RPMI7951 (cell line): ENCODE measurements at places on chromosomes 11 and 22. TPM values are rescaled to one million over a fixed set of nuclear protein-coding genes. Genes with fewer than 3 reads are reported as not detected.

PRR33 gene
- not detected in 2 replicates for total RNA-seq

KRTAP5-8 gene
- total RNA-seq: not detected in 2 replicates

MRGPRX3 gene
- not detected in 2 replicates for total RNA-seq

SH3BP1 gene
- 11.3 and 19.9 TPM in 2 replicates for total RNA-seq

PARVB gene
- total RNA-seq: 72.8 and 82.9 TPM in 2 replicates

LARGE1 gene
- total RNA-seq: 2.9 and 3.0 TPM in 2 replicates

TBX1 gene
- total RNA-seq: not detected in 2 replicates

FAM83F gene
- total RNA-seq: 0.10 TPM in 1 of 2 replicates, not detected in the other

SCUBE2 gene
- 0.36 and 0.88 TPM in 2 replicates for total RNA-seq

RIC3 gene
- not detected in 2 replicates for total RNA-seq

PIH1D2 gene
- 5.9 and 6.4 TPM in 2 replicates for total RNA-seq

AGBL2 gene
- 0.29 and 0.48 TPM in 2 replicates for total RNA-seq

OR51E2 gene
- total RNA-seq: not detected in 2 replicates

GPR83 gene
- not detected in 2 replicates for total RNA-seq

DNA sequence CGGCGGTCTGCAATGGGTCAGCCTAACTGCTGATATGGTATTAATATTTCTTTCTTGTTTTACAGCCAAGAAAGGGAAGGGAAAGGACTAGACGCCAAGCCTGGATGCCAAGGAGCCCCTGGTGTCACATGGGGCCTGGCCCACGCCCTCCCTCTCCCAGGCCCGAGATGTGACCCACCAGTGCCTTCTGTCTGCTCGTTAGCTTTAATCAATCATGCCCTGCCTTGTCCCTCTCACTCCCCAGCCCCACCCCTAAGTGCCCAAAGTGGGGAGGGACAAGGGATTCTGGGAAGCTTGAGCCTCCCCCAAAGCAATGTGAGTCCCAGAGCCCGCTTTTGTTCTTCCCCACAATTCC, 1.9 kb downstream of the MDK start:
- no peak for DNase-seq

GRCh38 chr11:112368381-112368780, 107.7 kb upstream of the PLET1 start:
- no peak for DNase-seq

DNA sequence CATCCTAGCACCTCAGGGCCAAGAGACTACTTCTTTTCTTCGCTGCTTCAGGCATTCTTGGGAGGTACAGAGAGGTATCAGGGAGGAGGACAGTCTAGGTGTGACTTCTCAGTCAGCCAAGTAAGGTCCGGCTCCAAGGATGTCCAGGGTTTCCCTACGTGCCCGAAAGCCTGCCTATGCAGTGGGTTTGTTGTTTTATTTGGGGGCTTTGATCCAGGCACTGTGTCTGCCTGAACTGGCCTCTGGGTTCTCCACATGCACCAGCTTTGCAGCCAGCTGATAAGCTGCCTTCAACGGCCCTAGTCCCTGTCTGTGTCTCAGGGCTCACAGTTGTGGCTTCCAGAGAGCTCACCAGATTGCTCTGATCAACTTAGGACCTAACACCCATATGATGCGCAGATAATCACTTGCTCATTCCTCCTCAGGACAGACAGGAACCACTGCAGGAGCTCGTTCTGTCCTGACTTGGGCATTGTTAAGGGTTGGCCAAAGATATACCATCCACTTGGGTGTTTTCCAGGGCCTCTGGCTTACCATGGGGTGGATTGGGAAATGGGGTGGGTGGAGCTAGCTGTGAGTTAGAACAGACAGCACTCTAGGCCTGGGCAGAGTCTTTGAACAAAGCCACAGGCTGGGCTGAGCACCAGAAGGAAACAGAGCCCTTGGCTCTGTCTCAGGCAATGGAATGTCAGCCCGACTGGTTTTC, 45.5 kb upstream of the CRYBB3 start:
- peak; percentile 82 for DNase-seq

- DNase-seq: no peak
Observed at GRCh38 chr22:44925465-44926123, 84.2 kb downstream of the PHF21B start.

DNA sequence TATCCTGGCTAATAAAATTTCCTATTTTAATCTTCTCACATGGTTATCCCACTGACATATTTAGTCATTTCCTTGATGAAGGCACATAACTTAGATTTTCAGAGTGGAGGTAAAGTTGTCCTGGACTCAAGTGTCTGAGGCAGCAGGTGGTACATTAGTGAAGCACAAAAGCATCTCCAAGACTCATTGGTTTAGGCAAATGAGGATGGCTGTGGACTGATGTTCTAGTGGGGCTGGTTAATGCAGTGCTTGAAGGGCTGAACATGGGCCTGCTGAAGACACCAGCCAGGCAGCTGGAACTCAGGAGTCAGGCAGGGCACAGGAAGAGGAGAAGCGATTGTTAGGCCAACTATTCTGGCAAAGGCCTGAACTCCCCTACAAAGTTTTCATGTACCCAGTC, 76.3 kb upstream of the SESN3 start:
- no peak for DNase-seq

DNA sequence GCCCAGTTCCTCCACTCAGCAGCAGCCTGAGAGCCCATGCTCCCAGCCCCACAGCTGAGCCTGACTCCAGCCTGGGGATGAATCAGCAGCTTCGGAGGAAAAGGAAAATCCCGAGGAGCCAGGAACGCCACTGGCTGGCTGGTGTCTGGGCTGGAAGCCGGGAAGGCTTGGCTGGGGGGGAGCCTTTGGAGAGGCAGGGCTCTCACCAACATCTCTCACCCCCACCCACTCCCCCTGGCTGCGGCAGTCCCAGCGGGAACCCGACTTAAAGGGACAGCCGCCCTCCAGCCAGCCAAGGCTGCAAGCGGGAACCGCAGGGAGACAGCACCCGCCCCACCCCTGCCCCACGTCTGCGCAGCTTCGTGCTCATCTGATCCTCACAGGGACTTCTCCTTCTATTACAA, 28.4 kb downstream of the KIAA0930 start:
- peak; percentile 92 for DNase-seq

- no peak for DNase-seq
Observed at GRCh38 chr11:25970726-25971508, 361.0 kb upstream of the ANO3 start.

DNA sequence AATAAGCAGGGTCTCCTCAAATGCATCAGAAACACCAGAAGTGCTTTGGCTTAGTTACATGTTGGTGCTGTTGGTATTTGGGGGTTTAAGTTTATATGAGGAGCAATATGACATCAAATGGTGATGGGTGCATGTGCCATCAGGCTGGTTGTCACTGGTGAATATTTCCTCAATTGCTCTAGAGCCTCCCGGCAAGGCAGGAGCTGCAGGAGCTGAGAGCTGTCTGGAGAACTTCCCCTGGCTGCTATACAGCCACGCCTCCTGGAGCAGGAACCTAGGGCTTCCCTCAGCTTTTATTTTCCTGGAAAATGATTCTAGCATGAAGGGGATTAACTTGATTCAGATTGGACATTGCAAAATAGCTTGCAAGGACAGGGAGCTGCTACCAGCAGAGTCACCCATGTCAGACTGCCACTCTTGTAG, 15.8 kb downstream of the IGLL5 start:
- no peak for DNase-seq

DNA sequence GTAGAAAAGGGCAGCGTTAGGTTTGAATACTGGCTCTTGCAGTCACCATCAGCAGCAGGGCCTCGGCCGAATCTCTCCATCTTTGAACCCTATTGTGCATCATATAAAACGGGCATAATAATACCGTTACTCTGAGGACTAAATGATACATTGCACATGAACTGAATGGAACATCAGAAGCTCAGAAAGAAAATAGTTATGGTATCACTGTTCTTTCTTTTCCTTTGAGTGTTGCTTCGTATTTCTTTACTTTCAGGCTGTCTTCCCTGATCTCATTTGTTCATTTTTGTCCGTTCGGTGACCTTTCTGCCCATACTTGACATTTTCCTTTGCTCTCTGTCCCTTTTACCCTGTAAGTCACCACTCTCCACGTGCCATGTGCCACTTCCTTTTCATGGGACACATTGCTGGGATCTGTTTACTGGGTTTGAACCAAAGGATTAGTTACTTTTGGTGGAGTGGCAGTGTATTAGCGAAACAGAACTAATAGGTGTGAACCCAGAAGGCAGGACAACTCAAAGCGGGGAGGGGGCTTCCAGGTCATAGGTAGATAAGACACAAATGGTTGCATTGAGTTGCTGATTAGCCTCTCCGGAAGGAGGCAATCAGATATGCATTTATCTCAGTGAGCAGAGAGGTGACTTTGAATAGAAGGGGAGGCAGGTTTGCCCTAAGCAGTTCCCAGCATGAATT, 717 bp upstream of the ZNF202 start:
- no peak for DNase-seq

- DNase-seq: no peak
Observed at GRCh38 chr11:96482193-96482592, 92.4 kb downstream of the JRKL start.

DNA sequence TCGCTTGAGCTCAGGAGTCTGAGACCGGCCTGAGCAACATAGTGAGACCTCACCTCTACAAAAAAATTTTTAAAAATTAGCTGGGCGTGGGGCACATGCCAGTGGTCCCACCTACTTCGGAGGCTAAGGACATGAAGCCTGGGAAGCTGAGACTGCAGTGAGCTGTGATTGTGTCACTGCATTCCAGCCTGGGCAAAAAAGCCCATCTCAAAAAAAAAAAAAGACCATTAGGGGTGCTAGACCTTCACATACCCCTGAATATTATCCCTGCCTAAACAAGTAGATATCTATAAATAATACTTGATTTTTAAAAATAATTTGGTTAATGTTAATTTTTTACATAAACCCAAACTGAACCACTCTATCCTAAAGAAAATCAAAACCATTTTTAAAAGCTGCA, 24.2 kb downstream of the NUP98 start:
- no peak for DNase-seq

DNA sequence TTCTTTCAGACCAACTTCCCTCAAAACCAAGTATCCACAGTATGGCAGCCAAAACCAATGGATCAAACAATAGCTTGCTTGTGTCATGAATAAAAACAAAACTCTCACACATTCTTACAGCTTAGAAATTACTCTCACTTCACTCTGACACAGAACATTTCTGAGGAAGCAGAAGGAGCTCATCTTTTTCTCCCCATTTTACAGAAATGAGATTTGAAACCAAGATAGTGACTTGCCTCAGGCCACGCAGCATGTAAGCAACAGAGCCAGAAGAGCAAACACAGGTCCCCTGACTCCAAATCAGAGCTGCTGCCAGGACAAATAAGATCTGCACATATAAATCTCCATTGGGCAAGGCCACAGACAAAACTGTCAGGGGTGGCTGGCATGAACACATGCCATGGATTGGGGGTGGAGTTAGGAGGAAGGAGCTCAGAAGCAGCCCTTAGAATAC, 64.8 kb downstream of the RAB30 start:
- DNase-seq: peak; percentile 49

- DNase-seq: no peak
Observed at GRCh38 chr22:19914201-19914943, 27.2 kb upstream of the COMT start.

DNA sequence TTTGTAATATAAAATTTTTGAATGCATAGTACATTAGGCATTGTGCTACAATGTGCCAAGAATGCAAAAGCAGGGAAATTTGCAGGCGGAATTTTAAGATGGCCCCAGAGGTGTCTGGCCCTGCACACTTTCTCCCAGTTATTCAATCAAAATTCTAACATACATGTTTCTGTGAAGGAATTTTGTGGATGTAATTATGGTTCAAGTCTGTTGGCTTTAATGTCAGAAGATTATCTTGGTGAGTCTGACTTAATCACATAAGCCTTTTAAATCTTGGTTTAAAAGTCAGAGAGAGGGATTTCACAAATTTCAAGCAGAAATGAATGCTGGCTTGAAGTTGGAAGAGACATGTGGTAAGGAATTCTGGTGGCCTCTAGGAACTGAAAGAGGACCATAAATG, 423.4 kb upstream of the CCDC179 start:
- DNase-seq: no peak

GRCh38 chr22:48647606-48648515, 1179.8 kb downstream of the BRD1 start:
- no peak for DNase-seq

GRCh38 chr11:818396-819128, at the start of gene PNPLA2:
Gene PNPLA2 (plus strand): TSS chr11:818914. CDS start chr11:819719, 805 bp downstream.
- DNase-seq: no peak

- no peak for DNase-seq
Observed at GRCh38 chr22:33722816-33723215, 197.5 kb downstream of the LARGE1 start.

GRCh38 chr11:128294671-128295050, 292.7 kb downstream of the ETS1 start:
- DNase-seq: no peak

GRCh38 chr11:108122166-108122628, 830 bp downstream of the ACAT1 start:
- DNase-seq: peak; percentile 42

DNA sequence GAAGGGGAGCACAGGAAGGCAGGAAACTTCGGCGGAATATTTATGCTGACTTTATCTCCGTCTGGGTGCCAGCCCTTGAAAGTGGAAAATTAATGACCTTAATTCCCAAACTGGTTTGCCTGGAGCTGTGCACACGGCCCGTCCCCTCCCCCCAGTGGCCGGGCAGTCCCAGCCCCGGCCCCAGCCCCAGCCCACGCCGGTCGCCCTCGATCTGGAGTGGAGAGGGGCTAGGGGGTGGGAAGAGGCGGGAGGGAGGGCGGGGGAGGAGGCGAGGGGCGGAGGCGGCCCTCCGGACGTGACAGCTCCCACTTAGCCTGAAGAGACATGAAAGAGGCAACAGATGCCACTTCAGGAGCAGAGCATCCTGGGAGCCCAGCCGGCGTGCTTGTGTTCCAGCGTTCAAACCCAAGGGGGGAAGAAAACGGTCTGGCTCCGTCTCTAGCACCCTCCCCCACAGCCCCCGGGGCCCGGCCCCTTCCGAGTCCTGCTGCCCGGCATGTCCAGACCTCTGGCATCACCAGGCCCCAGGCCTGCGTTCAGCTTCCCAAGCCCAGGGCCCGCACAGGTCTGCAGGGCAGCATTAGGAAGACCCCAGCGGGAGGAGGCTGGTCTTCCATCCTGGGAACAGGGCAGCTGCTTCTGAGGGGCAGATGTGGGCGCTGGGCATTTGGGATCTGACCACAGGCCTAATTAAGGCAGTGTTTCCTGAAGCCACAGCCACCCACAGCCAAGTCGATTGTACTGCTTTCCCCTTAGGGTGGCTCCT, 20.0 kb upstream of the LMO1 start:
- DNase-seq: peak; percentile 5

- no peak for DNase-seq
Observed at GRCh38 chr11:107623183-107623582, 32.2 kb downstream of the ELMOD1 start.

GRCh38 chr11:111399187-111400031, 20.3 kb upstream of the POU2AF1 start:
- DNase-seq: no peak

DNA sequence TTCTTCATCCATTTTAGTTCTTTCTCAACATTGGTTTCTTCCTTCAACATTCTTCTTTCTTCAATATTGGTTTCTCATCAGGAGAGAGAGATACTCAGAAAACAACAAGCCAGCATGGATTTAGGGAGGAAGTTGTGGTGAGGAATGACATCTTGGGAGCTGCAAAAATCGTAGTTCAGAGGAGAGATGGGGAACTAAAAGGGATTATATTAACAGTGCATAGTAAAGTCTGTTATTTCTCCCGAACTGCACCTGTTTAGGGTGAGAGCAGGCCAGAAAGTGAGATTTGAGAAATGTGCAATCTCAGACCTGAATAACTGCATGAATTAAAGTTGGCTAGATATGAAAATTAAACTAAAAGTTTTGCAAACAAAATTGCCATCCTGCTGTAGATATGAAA, 94.5 kb downstream of the CASP12 start:
- no peak for DNase-seq

- DNase-seq: no peak
Observed at GRCh38 chr11:82229341-82229740, 504.3 kb downstream of the FAM181B start.

- no peak for DNase-seq
Observed at GRCh38 chr22:37971475-37972434, 12.6 kb downstream of the SOX10 start.
